ENCODE measurements at places on chromosomes 5 and 9. TPM values are rescaled to one million over a fixed set of nuclear protein-coding genes. Genes with fewer than 3 reads are reported as not detected.

Gene SREK1IP1
- total RNA-seq: 10.0 TPM

Gene C5orf24
- 24.6 TPM for total RNA-seq

Gene AUH
- 9.8 TPM for total RNA-seq

Gene TMEM267
- 8.5 TPM for total RNA-seq

Gene PFN3
- total RNA-seq: not detected

Gene IFNA2
- not detected for total RNA-seq

Gene PCDHGA7
- 1.1 TPM for total RNA-seq

Gene SLC6A7
- not detected for total RNA-seq

Gene C9orf153
- not detected for total RNA-seq

Gene TMEM252
- total RNA-seq: not detected

Gene SLC34A1
- total RNA-seq: not detected

Gene PAEP
- not detected for total RNA-seq

Gene SOHLH1
- not detected for total RNA-seq

Gene FCN2
- not detected for total RNA-seq

Gene OR1L4
- total RNA-seq: not detected

Gene CDH9
- not detected for total RNA-seq

Gene CDK7
- total RNA-seq: 74.0 TPM

Gene FOXD4L3
- total RNA-seq: 0.08 TPM

Gene TRIM52
- 6.4 TPM for total RNA-seq

Gene F2RL2
- total RNA-seq: 5.5 TPM

Gene GFRA3
- not detected for total RNA-seq

Gene FPGS
- total RNA-seq: 52.9 TPM

Gene FBP2
- not detected for total RNA-seq

Gene CCDC180
- total RNA-seq: 0.57 TPM

Data from A549 treated with RU486 at 1 μM for 4 hours (cell line).